ENCODE measurements at places on chromosomes 6 and 20.
A peak's percentile ranks its signal among the peaks of the same experiment; 100 is the strongest.

GRCh38 chr6:92354270-92354829 lies 1065.0 kb downstream of the EPHA7 start:
- DNase-seq: no peak

GRCh38 chr6:19299129-19299528 lies 538.0 kb upstream of the ID4 start:
- no peak for DNase-seq

- peak; percentile 98 for DNase-seq
Observed at GRCh38 chr6:31396422-31397152, 6.8 kb upstream of the MICA start.

DNA sequence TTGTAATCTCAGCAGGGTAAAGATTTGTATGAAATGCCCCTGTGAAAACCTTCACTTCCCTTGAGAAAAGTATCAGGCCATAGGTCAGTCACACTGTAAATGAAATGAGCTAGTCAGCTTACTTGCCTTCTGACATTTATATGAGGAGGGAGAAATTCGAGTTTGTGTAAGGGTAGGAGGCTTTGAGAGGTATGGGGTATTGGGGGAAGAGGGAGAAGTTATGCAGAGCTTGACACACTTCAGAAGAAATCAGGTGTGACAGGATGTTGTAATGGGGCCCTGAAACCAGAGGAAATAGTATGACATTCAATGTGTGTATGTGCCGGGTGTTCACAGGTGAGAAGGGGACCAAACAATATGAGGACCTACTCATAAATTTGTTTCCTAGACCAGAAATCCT lies 64.2 kb upstream of the CCN6 start:
- no peak for DNase-seq

GRCh38 chr6:43668151-43669028 lies 19.2 kb downstream of the MRPS18A start:
- DNase-seq: peak; percentile 87

DNA sequence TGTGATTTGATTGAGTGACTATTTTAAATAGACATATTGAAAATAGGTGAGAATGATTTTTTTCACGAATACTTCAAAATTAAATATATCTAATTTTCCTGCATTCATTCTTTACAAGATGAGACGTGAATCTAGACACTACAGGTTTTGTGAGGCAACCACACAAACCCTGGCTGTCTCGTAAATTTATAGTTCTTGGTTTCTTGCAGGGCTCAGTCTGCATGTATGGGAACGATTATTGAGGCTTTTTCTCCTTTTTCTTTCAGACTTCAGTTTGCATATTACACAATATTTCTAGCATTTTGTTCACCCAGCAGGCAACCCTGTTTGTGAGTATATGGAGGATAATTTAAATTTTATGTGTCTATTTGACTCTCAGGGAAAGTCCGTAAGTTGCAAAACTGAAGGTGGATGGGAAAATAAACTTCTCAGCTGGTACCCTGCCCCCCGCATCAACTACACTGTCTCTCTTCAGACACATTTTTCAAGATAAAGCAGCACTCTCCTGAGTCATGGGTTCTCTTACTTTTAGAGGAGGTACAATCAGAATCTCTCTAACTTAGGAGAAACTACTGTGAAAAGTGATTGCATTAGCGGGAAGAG lies 1349.3 kb downstream of the GRIK2 start:
- no peak for DNase-seq

DNA sequence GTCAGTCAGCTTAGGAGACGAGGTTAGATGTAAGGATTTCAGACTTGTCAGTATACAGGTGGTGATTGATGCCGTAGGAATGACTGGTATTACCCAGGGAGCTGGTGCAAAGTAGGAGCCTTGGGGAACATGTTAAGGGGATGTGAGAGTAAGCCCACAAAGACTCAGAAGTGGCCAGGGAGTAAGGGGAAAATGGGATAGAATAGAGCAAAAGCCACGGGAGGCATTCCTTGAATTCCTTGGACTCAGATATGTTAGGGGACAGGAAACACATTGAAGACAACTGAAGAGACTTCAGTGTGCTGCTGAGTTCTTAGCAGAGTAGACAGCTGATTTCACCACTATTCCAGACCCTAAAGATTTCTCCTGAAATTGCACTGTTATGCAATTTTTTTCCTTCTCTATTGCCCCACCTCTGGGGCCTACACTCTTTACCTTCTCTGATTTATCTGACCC lies 1.2 kb upstream of the ACAT2 start:
- DNase-seq: no peak

- no peak for DNase-seq
Observed at GRCh38 chr20:50203951-50204937, 13.6 kb downstream of the CEBPB start.

DNA sequence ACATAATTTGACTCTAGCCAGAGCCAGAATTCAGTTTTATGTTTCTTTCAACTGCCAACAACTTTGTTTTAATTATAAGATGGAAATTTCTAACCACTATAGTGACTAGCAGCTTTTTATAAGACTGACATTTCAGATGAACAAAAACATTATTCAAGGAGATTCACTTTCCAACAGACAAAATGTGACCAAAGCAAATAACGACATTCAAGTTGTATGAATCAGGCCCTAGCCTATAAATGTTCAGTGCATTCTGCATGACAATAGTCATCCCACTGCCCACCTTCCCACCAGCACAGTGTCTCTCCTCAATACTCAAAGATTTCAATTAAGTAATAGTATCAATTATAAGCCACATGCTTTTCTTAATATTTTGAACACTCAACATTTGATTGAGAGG lies 200.7 kb downstream of the KHDC1L start:
- DNase-seq: no peak

DNA sequence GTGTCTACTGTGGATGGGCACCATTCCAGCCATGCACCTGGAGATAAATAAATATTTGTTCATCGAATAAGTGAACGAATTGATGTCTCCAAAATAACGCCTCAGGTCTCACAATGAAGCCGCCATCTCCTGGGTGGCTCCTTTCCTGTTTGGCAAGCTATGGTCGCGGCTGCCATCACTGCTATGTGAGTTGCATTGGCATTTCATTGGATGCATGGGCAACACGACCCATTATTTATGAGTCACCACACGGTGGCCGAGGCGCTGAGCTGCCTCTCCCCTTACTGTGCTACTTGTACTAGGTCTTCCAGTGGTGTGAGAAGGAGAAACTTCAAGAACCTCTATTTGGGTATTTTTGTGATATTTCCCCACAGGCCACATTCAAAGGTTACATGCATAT lies 21.3 kb upstream of the PDE10A start:
- DNase-seq: peak; percentile 23
